ENCODE measurements at places on chromosomes 6 and 20.

GRCh38 chr6:23523771-23524170 lies 602.2 kb upstream of the NRSN1 start:
- no peak for DNase-seq

DNA sequence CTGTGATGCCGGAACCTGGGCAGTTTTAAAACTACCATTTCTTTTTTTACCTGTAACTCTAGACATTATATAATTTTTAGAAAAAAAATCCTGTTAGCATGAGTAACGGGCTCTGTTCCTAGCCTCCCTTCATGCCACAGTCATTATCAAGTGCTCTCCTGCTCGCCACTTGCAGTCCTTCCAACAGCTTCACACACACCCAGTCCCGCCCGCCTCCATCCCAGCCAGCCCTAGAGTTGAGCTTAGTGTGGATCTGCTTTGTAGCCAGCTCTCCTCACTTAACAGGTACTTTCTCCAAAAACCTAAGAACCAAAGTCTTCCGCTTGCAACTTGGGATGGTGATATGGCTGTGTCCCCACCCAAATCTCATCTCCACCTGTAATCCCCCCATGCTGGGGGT lies 51.5 kb downstream of the EZR start:
- DNase-seq = no peak

GRCh38 chr20:10110151-10110550 lies 75.4 kb downstream of the ANKEF1 start:
- no peak for DNase-seq

- DNase-seq = no peak
Measured at GRCh38 chr6:159941286-159942113, 27.4 kb upstream of the IGF2R start.

DNA sequence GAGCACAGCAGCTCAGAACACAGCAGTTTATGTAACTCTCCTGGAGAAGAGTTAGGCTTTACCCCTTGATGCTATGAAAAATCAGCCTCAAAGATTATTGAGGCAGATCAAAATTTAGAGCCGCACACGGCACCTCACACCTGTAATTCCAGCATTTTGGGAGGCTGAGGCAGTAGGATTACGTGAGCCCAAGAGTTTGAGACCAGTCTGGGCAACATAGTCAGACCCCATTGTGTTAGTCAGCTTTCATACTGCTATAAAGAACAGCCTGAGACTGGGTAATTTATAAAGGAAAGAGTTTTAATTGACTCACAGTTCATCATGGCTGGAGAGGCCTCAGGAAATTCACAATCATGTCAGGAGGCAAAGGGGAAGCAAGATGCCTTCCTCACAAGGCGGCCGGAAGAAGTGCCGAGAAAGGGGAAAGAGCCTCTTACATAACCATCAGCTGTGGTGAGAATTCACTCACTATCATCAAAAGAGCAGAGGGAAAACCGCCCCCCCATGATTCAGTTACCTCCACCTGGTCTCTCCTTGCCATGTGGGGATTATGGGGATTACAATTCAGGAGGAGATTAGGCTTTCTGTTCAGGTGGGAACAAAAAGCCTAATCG lies 87.7 kb downstream of the SGK1 start:
- DNase-seq = no peak

- DNase-seq = no peak
Measured at GRCh38 chr6:42338744-42339222, 112.9 kb downstream of the TRERF1 start.

DNA sequence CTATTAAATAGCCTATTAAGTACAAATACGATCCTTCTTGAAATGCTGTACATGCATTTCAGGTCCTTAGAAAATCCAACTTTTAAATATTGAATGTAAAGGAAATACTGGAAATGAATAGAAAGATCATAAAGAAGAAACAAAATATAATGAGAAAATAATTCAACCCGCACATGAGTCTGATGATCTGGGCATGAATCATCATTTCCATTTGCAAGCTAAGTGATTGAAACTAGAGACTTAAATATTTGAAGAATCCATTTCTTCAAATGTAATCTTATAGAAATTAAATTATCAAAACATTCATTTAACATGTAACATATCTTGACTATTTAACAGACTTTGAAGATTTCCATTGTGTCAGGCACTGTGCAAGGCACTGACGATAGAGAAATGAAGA lies 977.0 kb downstream of the TFAP2A start:
- no peak for DNase-seq

GRCh38 chr6:149164199-149164750 lies 153.2 kb upstream of the TAB2 start:
- no peak for DNase-seq

DNA sequence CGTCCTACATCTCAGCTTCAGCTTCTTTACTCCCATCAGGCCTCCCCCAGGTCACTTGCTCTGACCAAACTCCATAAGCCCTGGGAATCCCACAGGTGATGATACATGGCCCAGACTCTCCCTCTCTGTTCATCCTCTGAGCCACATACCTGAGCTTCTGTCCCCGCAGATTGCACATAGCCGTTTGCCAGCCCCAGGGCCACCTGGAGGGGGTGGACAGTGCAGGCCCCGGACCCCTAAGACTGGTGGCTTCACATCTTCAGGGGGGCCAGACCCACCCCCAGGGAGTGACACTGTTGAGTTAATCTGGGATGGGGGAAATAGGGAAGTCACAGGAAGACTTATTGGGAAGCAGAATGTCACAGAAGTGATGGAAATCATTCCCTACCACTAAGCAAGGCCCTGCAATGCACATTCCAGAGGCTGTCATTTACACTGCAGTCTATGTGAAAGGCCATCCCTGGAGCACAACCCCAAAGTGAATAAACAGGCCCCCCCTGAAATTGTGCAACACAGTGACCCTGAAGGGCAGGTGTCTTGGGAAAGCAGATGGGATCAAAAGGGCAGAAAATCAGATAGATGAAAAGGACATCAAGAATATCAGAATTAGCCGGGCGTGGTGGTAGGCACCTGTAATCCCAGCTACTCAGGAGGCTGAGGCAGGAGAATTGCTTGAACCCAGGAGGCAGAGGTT lies 2.2 kb downstream of the RXRB start:
- no peak for DNase-seq
